ENCODE measurements at places on chromosomes 1 and 21.
A peak's percentile ranks its signal among the peaks of the same experiment; 100 is the strongest.

- peak; percentile 37 for DNase-seq
Measured at GRCh38 chr21:35138665-35139381, 89.7 kb upstream of the RUNX1 start.

- no peak for DNase-seq
Measured at GRCh38 chr1:47608296-47608875, 170.5 kb downstream of the FOXD2 start.

DNA sequence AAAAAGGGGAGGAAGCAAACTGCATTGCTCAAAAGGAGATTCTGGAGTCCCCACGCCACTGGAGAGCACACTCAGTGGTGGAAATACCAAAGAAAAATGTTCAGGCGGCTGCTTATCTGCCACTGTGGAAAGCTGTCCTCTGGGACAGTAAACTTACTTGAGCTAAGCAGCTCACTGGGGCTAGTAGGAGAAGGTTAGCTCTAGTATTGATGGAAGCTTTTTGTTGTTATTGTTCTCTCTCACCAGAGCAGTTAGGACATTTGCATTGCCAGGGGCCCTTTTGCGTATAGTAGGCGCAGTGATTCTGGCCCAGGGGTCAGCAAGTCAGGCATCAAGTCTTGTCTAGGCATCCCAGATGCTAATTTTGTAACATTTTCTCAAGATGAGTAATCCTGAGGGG lies 15.6 kb downstream of the BACE2 start:
- DNase-seq, result no peak

DNA sequence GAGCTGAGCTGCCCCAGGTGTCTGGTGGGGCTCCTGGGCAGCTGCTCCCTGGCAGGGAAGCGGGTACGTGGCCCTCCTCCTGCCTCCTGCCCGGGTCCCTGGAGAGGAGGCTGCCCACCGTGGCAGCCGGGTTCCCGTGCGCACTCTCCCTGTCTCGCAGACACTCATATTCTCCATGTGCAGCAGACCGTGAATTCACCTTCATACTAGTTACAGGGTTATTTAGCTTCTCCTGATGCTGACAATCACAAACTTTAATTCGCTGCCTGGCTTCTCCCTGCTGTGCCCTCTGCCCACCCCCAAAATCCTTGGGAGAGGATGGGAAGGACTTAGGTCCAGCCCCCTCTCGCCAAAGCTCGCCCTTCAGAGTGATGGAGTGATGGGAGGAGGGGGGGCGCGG lies 95.3 kb downstream of the CASZ1 start:
- DNase-seq, result no peak

DNA sequence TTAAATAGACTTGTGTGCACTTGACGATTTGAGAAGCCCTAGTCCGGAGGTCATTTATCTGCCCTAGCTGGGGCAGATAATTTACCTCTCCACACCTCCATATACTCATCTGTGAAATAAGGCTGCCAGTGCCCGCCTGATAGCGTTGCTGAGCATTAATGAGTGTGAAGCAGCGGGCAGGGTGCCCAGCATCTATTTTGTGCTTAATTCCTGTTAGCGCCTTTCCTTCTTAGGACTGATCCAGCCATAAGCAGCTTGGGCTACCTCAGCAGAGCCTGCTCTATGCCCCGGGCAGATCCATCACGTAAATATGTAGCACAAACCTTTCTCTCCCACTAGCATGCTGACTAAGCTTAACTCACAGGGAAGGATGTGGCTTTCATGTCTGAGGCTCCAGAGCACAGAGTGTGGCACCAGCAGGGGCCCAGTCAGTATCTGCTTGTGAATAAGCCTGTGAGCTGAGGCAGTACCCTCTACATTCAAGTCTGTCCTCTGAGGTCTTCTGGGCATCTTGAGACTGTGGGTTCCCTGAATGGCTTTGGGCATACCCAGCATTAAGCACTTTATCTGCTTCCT lies 21.5 kb upstream of the RNF187 start:
- DNase-seq, result no peak

DNA sequence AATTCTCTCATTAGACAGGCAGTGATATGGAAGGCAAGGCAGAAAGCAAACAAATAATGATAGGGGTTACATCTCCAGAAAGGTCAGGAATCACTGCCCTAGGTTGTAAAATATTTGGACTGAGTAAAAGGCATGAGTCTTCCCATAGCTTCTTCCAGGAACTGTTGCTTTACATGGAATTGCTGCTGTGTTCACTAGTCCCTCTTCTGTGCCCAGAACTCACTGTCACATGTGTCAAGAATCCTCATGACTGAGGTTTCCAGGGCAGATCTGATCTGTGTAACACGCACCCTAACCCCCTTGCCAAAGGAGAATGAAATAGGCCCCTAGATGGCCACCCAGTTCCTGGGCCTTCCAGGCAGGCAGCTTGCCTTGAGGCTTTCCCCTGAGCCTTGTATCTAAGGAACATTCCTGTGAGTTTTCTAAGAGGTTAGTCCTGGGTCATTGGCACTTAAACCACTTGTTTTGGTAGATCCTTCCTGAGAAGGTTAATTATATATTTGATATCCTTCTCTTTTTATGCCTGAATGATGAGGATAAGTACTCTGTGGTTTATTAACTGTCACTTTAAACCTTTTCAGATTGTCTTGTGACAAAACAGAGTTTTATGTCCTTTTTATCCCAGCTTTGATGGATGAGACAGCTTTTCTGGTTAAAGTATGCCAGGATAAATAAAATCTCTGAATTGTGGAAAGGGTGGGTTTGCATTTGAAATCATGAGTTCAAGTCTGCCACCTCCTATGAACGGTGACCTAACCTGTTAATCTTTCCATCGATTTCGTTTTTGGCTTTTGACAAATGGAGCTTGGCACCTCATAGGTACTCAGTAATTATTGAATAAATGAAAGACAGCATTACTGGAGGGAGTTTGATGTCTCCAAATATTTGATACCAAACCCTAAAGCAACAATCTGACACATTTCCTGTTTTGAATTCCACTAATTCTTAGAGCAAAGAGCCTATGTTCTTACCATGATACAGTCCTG lies 163.3 kb downstream of the DHRS3 start:
- DNase-seq, result peak; percentile 83

DNA sequence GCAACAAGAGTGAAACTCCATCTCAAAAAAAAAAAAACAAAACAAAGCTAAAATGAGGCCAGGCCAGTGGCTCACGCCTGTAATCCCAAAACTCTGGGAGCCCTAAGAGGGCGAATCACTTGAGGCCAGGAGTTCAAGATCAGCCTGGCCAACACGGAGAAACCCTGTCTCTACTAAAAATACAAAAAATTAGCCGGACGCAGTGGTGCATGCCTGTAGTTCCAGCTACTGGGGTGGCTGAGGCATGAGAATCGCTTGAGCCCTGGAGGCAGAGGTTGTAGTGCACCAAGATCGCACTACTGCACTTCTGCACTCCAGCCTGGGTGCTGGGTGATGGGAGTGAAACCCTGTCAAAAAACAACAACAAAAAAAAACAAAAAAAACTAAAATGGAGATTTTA lies 191.2 kb upstream of the SGIP1 start:
- no peak for DNase-seq

DNA sequence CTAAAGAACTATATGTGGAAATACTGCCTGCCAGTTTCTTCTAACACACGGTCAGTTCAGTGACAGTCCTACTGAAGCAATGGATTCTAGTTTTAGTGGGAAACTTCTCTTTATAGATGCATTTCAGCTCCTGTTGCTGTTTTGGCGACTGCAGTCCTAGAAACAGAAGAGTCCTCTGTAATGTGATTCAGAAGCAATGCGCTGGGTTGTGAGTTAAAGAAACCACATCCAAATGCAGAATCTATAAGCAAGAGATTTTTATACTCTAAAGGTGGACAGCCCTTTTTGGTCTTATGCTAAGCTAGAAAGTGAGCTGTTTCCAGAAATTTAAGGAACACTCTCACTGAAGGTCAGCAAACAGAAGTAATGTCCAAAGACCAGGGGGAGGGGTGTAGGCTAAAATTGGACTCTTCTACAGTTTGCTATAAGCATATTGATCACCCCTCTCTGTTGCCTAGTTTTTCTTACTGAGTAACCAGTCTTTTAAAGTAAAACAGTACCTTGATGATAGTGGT lies 30.8 kb downstream of the DUSP10 start:
- DNase-seq, result no peak

GRCh38 chr1:53372501-53372951 lies 44.7 kb upstream of the LRP8 start:
- DNase-seq, result no peak

DNA sequence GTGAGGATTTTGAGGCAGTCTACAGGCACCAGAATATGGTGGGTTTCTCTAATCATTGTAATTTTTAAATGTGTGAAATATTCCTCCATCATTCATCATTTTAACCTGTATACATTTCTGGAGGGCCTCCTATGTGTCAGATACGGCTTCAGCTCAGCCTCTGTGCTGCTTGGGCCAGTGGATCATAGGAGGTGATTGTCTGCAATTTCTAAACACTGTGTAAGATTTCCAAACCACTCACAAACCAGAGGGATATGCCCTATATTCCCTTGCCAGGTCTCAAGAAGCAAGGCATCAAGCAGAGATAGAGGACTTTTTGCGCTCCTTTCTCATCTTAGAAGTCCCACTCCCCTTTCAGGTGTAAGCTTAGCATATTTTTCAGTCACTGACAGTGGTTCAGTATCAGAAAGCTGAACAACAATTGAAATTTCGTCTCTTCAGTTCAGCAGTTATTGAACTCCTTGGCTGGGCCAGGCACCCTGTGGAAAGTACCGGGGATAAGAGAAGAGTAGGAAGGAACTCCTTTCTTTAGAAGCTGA lies 190.9 kb downstream of the NFIA start:
- DNase-seq, result no peak

DNA sequence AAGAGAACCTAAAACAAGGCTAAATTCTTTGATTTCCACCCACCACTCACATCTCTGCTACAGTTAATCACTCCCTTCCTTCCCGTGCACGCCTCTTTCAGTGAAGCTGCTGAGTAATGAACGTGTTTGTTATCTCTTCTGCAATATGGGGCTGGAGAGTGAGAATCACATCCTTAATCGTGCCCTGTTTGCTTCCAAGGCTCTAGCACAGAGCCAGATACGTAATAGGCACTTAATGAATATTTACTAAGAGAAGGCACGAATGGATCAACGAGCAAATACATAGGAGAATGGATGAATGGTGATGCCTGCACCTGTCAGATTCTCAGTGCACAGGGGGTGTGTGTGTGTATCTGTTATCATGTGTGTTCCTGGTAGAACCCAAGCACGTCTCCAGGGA lies 22.1 kb upstream of the FAM43B start:
- no peak for DNase-seq

GRCh38 chr1:58874757-58875755 lies 91.2 kb upstream of the JUN start:
- DNase-seq, result peak; percentile 91

DNA sequence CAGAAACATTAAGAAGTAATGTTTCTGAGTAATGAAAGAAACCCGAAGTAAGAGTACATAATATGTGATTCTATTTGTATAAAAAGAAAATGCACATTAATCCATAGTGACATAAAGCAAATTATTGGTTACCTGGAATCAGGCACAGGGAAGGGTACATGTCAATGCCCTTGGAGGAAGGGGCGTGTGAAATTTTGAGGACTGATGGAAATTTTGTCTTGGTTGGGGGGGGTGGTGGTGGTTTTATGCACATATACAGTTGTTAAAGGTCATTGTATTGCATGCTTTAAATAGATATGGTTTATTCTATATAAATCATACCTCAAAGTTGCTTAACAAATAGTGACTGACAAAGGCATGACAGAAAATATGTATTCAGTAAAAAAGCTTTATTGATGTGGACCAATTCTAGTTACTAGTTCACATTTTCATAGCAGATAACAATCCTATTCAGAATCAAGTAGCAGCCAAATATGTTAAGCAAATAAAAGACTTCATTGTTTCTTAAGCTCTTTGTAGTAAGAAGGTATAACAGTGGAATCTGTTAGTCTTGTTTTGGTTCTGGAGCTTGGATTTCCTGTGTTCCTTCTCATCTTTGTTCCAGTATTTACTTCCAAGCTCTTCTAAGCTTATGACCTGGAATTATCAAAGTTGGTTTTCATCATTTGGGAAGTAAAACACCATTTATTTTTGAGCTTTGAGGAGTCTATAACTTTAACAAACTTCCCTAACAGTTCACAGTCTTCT lies 15.1 kb downstream of the BACH1 start:
- no peak for DNase-seq

DNA sequence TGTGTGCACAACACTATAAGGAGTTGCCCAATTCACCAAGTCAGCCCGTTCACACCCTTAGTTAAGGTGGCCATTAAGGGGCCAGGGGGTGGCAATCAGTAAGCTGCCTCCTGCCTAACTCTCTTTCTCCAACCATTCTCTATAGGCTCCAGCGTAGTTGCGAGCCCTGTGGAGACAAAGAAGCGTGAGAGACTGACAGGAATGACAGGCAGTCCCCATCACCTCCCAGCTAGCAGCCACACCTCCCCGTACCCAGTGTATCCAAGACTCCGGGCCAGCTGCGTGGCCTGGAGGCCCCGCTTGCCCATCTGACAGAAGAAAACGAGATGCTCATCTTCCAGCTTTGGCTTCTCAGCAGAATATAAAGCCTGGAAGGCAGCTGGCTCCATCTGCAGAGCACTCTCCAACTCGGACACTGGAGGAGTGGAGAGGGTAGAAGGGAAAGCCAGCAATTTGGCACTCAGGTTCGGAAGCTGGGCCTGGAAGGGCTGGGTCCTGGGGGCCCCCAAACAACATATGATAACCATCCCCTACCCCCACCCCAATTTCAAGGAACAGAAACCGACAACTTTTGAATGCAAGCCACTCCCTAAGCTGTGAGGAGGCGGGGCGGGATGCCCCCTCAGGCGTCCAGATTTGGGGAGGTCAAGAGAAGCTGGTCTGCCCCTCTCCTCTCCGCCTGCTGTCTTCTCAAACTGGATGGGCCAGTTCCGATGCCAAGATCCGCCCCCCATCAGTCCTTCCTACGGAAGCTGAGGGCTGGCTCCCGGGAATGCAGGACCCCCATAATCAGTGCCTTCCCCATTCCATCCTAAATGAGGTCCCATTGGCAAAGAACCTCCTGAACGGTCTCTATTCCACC lies 872 bp downstream of the TSTD1 start:
- DNase-seq, result no peak

- DNase-seq, result no peak
Measured at GRCh38 chr1:89298461-89298860, 25.8 kb upstream of the GBP5 start.

DNA sequence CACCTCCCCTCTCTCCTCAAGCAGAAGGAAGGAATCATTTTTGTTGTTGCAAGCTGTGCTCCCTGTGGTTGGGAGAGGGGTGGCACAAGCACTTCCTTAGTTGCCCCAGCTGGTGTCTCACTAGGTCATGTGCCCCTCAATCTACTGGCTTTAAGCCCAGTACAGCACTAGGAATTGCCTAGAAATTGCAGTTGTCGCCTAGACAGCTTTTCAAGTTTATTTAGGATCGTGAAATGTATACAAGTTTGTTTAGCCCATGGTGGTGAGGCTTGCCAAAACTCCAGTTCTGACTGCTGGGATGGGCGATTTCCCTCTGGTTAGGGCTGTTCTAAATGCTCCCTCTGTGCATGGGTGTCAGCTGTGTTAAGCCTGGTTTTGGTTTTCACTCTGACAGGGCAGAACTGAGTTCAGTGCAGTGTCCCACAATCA lies 126.8 kb upstream of the ZNF644 start:
- no peak for DNase-seq

GRCh38 chr1:203390298-203390697 lies 39.4 kb upstream of the FMOD start:
- DNase-seq, result no peak

GRCh38 chr1:234610061-234610665 lies at the start of gene IRF2BP2:
Gene IRF2BP2, minus strand, starts transcription at chr1:234610178. Its CDS starts 684 bp downstream, at chr1:234609494.
- DNase-seq, result peak; percentile 86

Data from AG10803 (cell line).